ENCODE measurements at places on chromosomes 3 and 15.
A peak's percentile ranks its signal among the peaks of the same experiment; 100 is the strongest.

- DNase-seq, result peak; percentile 40
Measured at GRCh38 chr3:179956416-179956830, 80.3 kb downstream of the PEX5L start.

GRCh38 chr3:40938591-40938990 is 260.7 kb upstream of the CTNNB1 start:
- DNase-seq, result no peak

DNA sequence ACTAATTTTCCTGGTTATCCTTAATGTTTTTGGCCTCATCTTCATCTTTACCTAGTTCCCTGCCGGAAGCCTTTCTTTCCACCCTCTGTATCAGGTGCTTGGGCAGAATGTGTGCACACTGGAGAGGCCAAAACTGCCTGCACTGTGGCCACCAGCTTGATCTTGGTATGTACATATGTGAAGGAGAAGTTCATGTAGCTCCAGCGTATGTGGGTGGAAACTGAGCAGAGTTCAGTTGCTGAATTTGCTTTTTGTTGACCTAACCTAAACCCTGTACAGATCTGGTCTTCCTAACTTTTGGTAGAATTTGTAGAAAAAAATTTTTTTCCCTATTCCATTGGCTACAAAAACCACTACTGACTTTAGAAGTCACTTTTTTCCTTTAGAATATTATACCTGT is 65.9 kb upstream of the IGSF10 start:
- DNase-seq, result no peak

- peak; percentile 14 for DNase-seq
Measured at GRCh38 chr15:25739687-25740121, 123.4 kb downstream of the ATP10A start.

- no peak for DNase-seq
Measured at GRCh38 chr3:57160765-57161538, 4.2 kb downstream of the IL17RD start.

DNA sequence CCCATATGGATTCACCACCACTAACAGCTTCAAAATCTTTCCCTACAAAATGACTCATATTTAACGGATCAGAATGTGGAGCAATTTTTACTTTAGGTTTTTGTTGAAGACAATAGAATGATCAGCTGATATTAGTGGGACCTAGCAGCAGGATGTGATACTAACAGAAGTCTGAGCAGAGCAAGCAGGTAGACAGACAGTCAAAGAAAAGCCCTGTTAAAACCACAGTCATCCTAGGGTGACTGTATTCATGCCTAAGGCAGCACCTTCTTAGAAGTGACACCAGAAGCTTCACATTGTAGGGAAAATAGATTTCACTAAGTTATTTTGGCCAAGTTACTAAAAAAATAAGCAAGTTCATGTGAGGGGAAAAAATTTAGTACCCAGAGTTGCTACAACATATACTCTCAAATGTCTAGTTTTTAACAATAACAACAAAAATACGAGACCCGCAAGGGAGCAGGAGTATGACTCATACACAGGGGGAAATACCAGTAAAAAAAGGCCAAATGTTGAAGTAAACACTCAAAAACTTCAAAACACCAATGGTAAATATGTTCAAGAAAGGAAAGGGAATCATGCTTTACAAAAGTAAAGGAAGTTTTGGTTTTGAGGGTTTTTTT is 590.9 kb downstream of the EPHA3 start:
- no peak for DNase-seq

- no peak for DNase-seq
Measured at GRCh38 chr3:60225848-60226247, 1025.4 kb downstream of the FHIT start.

GRCh38 chr3:16073203-16073602 is 101.3 kb upstream of the GALNT15 start:
- DNase-seq, result no peak

DNA sequence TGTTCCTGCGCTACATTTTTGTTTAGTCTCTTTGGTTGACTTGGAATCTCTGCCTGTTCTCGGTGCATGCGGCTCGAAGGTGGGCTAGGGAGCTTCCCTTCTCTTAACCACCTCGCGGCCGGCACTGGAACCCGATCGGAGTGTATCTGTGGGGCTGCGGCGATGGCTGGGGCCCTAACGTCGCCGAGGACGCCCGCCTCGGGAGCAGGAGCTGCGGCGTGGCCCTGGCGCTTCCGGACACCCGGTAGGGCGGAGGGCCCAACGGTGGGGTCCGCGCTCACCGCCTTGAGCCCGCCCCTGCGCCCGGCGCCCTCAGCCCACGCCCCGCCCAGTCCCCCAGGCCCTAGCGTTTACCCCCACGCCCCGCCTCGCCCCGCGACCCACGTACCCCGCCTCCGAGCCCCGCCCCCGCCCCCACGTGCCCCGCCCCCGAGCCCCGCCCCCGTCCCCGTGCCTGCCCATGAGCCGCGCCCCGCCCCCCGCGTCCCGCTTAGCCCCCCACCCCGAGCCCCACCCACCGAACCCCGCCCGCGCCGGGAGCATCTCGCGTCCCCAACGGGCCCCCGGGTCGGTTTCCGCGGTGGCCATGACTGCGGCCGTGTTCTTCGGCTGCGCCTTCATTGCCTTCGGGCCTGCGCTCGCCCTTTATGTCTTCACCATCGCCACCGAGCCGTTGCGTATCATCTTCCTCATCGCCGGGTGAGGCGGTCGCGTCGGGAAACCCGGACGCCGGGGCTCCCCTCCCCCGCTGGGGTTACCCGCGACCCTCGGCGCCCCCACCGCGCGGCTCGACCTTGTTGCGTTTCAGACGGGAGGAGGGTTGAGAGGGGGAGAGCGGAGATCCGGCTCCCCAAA is at the start of gene APH1B:
TSS of gene APH1B (plus strand) at position 568 of the 855 bp plus-strand sequence. CDS start at position 587, 19 bp downstream.
- peak; percentile 77 for DNase-seq

DNA sequence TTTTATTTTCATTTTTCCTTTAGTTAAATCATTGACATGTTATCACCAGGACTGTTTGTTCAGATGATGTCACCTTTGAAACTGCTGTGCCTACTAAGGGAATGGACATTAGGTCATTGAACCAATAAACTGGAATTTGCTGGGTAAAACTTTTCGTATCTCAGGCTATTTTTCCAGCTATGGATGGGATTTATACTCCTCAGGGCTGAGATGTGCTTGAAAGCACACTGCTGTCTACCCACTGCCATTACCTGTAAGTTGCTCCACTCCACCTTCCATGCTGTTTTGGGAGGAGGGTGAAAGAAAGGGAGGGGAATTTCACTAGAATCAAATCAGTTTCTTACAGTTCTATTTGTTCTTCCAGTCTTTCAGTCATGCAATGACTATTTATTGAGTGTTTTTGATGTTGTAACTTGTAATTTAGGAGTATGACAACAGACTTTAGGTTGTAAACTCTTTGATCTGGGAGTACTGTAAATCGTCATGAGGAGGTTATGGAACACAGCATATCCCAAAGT is 11.3 kb downstream of the EHD4 start:
- no peak for DNase-seq

GRCh38 chr3:150220799-150221198 is 187.3 kb upstream of the TSC22D2 start:
- no peak for DNase-seq

DNA sequence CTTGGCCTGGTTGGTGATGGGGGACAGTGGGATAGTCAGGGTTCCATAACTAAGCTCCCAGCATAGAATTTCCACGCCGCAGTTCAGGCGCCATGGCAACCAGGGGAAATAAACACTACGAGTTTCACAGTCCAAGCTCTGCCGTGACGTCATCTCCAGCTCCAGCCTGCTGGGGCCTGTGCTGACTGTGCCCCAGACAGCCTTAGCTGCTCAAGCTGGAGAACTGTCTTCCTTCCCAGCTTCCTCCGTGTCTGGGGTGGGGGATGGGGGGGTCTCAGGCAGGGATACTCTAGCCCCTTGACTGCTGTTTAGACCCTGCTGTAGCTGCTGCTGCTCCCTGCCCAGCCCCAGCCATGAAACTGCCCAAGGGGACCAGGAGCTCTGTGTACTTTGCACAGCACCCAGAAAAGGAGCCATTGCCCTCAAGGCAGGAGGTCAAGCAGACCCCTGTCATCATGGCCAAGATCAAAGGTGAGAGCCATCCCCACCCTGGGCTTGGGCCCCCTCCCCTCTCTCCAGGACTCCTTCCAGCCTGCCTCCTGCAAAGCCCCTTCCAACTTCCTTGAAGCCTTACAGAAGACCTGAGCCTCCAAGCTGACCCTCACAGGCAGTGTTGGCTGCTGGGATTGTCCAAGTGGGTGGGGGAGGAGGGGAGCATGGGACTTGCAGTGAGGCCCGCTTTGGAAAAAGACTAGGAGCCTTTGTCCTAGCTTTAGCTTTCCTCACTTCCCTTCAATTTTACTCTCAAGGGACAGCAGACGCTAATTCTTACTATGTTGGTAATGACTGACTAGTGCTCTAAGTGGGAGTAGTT is 11.4 kb upstream of the CSPG4 start:
- DNase-seq, result peak; percentile 83

DNA sequence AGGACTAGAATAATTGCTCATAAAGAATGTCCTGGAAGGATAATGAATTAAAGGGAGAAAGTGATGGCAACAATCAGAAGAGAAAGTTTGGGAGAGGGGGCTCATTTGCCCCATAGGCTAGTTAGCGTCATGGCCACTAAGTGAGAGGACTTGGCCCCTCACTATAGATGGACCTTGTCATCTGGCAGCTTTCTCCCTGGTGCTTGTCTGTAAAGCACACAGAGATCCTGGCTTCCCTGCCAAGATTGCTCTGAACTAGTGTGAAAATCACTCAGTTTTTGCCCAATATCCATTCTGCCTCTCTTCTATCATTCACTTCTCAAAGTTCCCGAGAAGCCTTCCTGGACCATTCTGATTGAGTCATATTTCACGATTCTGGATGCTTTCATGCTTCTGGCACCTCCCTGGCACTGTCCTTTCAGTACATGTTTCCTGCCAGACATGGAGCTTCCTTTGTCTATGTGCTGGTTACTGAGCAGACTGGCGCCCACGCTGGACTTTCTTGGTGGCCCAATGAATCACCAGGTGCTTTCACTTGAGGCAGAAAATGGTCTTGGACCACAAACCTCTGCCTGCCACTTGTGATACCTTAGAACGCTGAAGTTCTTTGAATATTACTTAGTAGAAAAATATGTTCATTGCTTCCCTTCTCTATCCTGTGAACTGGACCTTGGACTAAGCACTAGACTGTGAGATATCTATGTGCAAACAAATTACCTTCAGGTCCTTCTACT is 709.6 kb upstream of the CFAP20DC start:
- no peak for DNase-seq

DNA sequence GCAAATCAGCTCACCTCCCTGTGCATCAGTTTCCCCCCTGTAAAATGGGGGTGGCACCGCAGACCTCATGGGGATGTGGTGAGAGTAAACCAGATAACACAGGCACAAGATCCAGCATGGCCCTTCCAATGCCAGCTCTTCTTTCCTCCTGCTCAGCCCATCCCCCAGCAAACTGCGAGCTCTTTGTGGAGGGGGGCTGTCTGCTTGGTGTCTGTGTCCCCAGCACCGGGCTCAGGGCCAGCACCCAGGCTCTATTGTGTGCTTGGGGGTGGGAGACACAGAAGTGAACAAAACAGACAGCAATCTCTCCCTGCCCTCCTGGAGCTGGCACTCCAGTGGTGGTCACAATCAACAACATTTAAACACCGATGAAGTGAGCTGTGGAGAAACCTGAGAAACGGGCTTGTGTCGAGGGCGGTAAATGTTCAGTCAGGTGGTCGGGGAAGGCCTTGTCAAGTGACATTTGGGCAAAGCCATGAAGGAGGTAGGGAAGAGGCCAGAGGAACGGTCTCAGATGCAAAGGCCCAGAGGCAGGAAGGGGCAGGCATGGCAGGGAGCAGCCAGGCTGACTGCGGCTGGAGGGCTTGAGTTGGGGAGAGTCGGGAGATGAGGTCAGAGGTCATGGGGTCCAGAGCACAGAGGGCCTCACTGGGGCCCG is 28.4 kb downstream of the GRIP2 start:
- no peak for DNase-seq

- no peak for DNase-seq
Measured at GRCh38 chr3:8745619-8746370, 12.2 kb downstream of the CAV3 start.

GRCh38 chr3:11095932-11096265 is 58.4 kb upstream of the HRH1 start:
- DNase-seq, result no peak

GRCh38 chr3:152264378-152264777 is 4.4 kb upstream of the MBNL1 start:
- no peak for DNase-seq

- DNase-seq, result no peak
Measured at GRCh38 chr3:56781762-56782161, 20.0 kb downstream of the ARHGEF3 start.

DNA sequence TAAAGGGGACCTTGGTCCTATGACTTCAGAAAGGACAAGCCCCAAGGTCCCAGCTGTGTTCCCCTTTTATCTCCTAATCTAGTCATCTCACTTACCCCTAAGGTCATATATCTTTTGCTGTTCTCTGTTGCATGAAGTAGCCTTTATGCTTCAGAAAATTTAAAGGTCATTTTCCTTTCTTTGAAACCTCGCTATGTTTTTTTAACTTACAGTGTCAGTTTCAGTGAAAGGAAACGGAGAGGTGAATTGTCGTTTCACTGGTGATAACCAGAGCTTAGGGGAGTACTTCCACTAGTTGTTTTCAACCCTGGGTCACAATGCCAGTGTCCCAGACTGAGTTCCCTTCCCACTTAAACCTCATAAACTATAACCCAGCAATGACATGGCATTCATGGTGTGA is 357.4 kb downstream of the GAP43 start:
- DNase-seq, result no peak

GRCh38 chr3:144516026-144516425 is 544.4 kb downstream of the DIPK2A start:
- DNase-seq, result no peak

Measured in HL-60 (cell line).